ENCODE measurements at places on chromosomes 3 and 15.

DNA sequence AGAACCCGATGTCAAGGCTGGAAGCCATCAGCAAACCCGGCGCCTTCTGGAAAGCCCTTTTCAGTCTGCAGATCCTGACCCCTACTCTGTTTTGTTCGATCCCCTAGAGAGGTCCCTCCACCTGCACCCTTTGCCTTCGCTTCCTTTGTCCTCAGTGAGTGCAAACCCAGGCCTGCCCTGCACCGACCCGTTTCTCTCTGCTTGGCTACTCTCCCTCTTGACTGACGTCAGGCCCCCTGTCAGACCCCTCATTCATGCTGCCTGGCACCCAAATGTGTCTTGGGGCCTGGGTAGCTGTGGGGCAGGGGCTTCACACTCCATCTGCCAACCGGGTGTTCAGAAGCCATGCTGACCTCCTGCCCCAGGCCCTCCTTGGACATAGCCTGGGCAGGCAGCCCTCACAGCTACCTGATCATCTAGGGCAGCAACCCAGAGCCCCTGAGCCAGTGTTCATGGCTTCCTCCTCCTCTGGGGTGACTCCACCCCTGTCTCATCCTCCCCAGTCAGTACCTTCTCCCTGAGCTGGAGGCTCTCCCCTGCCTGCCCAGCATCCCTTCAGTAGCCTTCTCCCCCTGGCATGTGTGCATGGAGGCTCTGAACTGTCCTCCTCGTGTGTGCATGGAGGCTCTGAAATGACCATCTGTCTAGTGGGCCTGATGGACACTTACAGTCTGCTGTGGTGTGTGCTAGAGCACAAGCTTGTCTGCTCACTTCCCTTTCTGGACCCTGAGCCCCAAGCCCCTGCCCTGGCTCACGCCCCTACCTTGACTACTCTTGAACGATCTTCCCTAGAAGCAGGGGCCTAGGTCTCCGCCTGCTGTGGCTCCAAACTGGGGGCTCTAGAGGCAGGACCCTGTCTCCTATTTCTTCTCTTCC lies 69.4 kb downstream of the EXOG start:
- DNase-seq: no peak

- no peak for DNase-seq
Measured at GRCh38 chr3:69250014-69250413, 127.6 kb upstream of the LMOD3 start.

DNA sequence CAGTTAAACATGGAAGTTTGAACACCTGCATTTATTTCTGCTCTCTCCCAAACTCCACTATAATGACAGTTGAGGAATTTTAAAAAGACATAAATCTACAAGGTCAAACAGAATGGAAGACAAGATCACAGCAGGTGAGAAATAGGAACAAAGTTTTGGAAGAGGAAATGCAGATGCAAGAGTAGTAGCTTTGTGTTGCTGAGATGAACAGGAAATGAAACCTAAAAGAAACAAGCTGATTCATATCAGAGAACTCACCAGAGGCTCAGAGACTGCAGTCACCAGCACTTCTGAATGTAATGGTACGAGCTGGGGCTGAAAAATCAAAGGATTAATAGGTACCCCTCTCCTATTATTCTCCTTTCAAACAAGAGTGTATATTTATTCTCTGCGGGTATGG lies 459.9 kb downstream of the RAP2B start:
- DNase-seq: no peak

DNA sequence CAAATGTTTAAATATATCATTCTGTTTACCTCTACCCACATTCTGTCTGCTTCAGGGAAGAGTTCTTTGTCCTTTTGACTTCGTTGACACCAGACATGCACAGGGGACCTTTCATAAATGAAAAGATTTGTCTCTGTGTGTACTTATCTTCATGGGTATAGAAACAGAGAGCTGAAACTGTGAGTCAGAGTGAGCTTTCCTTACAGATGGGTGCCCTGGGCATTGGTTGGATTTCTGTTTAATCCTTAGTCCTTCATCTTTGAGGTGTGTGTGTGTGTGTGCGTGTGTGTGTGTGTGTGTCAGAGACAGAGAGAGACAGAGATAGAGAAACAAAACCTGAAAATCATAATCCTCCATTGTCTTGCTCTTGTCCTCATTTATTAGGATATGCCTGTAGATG lies 517.4 kb downstream of the TUSC7 start:
- no peak for DNase-seq

GRCh38 chr15:68413363-68414205 lies 18.4 kb downstream of the ITGA11 start:
- DNase-seq: no peak

DNA sequence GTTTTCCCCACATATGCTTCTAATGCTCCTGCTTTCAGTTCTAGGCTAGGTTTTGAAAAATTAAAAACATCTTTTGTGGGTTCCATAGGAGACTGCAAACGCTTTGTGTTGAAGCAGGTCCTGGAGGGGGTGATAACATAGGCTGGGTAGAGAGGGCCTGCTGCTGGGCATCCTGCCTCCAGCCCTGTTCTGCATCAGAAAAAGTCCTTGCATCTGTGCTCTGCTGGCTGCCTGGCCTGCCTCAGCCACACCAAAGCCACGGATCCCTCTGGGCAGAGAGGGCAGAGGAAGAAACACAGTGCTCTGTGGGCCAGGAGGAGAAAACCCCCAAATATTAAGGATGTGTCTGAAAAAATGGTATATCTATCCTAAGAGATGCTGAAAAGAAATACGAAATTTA lies 3.9 kb upstream of the ARPP21 start:
- no peak for DNase-seq

GRCh38 chr3:106609666-106610301 lies 741.0 kb upstream of the CBLB start:
- DNase-seq: no peak

DNA sequence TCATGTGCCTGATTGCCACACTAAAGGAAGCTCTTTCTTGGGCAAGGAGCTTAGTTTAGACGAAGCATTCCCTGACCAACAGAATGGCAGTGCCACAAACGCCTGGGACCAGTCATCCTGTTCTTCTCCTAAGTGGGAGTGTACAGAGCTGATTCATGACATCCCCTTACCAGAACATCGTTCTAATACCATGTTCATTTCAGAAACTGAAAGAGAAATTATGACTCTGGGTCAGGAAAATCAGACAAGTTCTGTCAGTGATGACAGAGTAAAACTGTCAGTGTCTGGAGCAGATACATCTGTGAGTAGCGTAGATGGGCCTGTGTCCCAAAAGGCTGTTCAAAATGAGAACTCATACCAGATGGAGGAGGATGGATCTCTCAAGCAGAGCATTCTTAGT lies 18.4 kb downstream of the SENP5 start:
- no peak for DNase-seq

DNA sequence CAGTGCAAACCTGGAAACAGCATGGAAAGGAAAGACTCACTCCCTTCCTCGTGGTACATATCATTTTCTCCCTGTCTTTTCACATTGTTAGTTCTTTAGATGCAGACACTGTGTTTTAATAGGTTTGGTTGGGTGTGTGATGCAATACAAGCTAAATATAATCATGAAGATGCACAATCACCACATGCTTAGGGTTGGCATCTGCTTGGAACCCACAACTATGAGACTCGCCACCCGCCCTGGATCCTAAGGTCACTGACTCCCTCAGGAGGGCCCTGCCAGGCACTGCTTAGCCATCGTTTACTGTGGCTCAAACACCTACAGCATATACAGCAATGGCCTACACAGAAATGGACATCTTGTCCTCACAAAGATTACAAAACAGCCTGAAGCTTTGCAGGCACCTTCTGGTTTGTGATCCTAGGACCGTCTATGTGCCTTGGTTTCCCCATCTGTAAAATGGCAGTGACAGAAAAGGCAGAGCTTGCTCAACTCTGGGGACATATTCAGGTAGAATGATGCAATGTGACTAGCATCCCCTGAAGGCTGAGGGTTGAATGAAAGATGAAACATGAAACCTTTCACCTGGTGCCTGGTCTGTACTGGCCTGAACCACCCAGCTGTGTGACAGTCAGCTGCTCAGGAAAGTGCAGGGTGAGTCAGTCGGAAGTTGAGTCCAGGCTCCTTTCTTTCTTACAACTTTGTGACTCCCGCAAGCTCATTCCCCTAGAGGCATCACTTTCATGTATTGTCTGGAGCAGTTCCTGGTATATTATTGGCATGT lies 123.6 kb upstream of the PFN2 start:
- no peak for DNase-seq
